ENCODE measurements at places on chromosomes 2 and 18. TPM values are rescaled to one million over a fixed set of nuclear protein-coding genes. Genes with fewer than 3 reads are reported as not detected.
A peak's percentile ranks its signal among the peaks of the same experiment; 100 is the strongest.

DNA sequence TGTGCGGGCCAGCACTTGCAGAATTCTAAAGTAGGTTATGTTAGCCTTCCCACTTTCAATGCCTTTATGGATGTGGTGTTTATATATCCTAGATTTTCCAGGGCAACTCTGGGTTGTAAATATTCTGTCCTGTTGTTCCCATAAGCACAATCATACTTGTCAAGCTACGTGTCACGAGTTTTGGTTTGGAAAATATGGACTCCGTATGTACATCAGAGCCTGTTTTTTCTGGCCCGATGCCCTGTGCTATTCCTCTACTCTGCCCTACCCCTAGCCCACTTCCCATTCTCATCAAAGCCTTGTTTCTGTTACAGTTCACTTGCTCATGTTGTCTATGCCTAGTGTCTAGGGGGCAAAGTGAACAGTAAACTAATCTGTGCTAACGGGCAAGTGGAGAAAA lies 27.0 kb upstream of the ZEB2 start:
- no peak overlapping the region for H3K4me3 ChIP-seq
- H3K36me3 ChIP-seq = no peaks in the 10 kb centered on the region
- H3K27me3 ChIP-seq = no peaks in the 10 kb centered on the region
- H3K27ac ChIP-seq = no peak overlapping the region

GRCh38 chr2:72089537-72089936 lies 58.1 kb downstream of the CYP26B1 start:
- no peaks in the 10 kb centered on the region for H3K4me1 ChIP-seq
- H3K27ac ChIP-seq = no peak overlapping the region
- H3K36me3 ChIP-seq = no peaks in the 10 kb centered on the region
- H3K4me3 ChIP-seq = no peak overlapping the region

GRCh38 chr2:30756971-30757370 lies 50.3 kb downstream of the CAPN13 start:
- no peak for DNase-seq
- no peaks in the 10 kb centered on the region for H3K36me3 ChIP-seq
- no peak overlapping the region for H3K27ac ChIP-seq
- peaks cover 4% of the 10 kb centered on the region for H3K4me1 ChIP-seq

GRCh38 chr2:218292048-218293014 lies at the start of gene TMBIM1:
TMBIM1 (minus strand) TSS chr2:218292503; CDS start chr2:218282141, 10,362 bp downstream.
- no peaks in the 10 kb centered on the region for H3K36me3 ChIP-seq
- peaks cover 62% of the 10 kb centered on the region for H3K4me1 ChIP-seq
- peak within 1 kb of the TSS; percentile 70 for H3K4me3 ChIP-seq
- H3K27me3 ChIP-seq = no peaks in the 10 kb centered on the region
- peak; percentile 95 for DNase-seq

MC4R gene
- not detected for total RNA-seq
